A673 (cell line): ENCODE measurements at places on chromosomes 5 and 9. TPM values are rescaled to one million over a fixed set of nuclear protein-coding genes. Genes with fewer than 3 reads are reported as not detected.

Gene JADE2
- total RNA-seq, result 15.8 and 18.4 TPM in 2 replicates

Gene CCL27
- not detected in 2 replicates for total RNA-seq

Gene ZNF483
- total RNA-seq, result 3.4 and 4.4 TPM in 2 replicates

Gene SHROOM1
- total RNA-seq, result 0.28 and 0.54 TPM in 2 replicates

Gene GTF3C4
- total RNA-seq, result 38.6 and 40.8 TPM in 2 replicates

Gene PDGFRB
- 25.9 and 58.3 TPM in 2 replicates for total RNA-seq

Gene GARIN3
- total RNA-seq, result not detected in 2 replicates

Gene AHRR
- 2.0 and 2.2 TPM in 2 replicates for total RNA-seq

Gene PTBP3
- total RNA-seq, result 53.1 and 57.1 TPM in 2 replicates

Gene SLC6A3
- not detected in 2 replicates for total RNA-seq

Gene SOX30
- not detected in 2 replicates for total RNA-seq

Gene SLC23A1
- total RNA-seq, result not detected in 2 replicates

Gene COL15A1
- total RNA-seq, result 0.04 TPM in 1 of 2 replicates, not detected in the other

Gene SCGB3A2
- total RNA-seq, result not detected in 2 replicates

Gene PCDHGB6
- total RNA-seq, result 4.5 and 4.6 TPM in 2 replicates

Gene TSC1
- 40.9 and 42.5 TPM in 2 replicates for total RNA-seq

Gene ZDHHC11B
- total RNA-seq, result 1.3 and 1.6 TPM in 2 replicates

Gene CLIC3
- not detected in 2 replicates for total RNA-seq

Gene DOK3
- total RNA-seq, result 13.1 and 15.0 TPM in 2 replicates

Gene INIP
- total RNA-seq, result 26.6 and 28.9 TPM in 2 replicates

Gene S1PR3
- total RNA-seq, result 42.9 and 50.9 TPM in 2 replicates

Gene GHR
- not detected in 2 replicates for total RNA-seq

Gene DDX4
- total RNA-seq, result not detected in 2 replicates

Gene SLC46A2
- not detected in 2 replicates for total RNA-seq

Gene RAD50
- 43.6 and 45.2 TPM in 2 replicates for total RNA-seq

Gene ORM2
- not detected in 2 replicates for total RNA-seq

Gene C9orf50
- total RNA-seq, result 0.28 TPM in 1 of 2 replicates, not detected in the other

Gene EGFL7
- total RNA-seq, result 79.5 and 98.5 TPM in 2 replicates

Gene ITK
- total RNA-seq, result not detected in 2 replicates

Gene MARVELD2
- 0.32 and 0.39 TPM in 2 replicates for total RNA-seq

Gene ENTPD8
- not detected in 2 replicates for total RNA-seq

Gene SLC6A18
- total RNA-seq, result not detected in 2 replicates

Gene PCDHB15
- 1.2 and 2.3 TPM in 2 replicates for total RNA-seq

Gene FRRS1L
- total RNA-seq, result 0.04 and 0.41 TPM in 2 replicates

Gene FAM221B
- not detected in 2 replicates for total RNA-seq

Gene MACROH2A1
- total RNA-seq, result 259 and 264 TPM in 2 replicates

Gene PKD2L2
- total RNA-seq, result not detected in 2 replicates
